ENCODE measurements at places on chromosomes 11 and 22.

DNA sequence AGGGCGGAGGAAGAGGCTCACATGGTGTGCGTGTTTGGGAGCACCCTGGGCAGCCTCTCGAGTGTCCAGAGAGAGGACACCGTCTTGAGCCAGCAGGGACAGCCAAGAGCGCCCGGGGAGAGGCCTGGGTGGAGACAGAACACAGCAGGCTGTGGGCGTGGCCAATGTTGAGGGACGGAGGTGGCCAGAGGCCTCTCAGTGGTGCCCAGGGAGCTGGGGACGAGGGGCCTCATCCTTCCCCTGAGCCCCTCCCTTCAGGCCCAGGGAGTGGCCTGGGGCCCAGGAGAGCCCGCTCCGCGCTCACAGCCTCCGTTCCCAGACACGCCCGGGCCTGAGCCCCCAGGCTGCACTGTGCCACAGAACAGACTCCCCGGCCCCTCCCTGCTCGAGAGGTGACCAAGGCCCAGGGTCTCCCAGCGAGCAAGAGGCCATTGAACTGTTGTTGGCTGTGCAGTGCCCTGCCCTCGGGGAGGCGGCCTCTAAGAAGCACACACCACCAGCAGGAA, 48.4 kb downstream of the CDKN1C start:
- DNase-seq: no peak

- no peak for DNase-seq
These were observed 21.4 kb upstream of the TUB start for GRCh38 chr11:8059571-8060011.

DNA sequence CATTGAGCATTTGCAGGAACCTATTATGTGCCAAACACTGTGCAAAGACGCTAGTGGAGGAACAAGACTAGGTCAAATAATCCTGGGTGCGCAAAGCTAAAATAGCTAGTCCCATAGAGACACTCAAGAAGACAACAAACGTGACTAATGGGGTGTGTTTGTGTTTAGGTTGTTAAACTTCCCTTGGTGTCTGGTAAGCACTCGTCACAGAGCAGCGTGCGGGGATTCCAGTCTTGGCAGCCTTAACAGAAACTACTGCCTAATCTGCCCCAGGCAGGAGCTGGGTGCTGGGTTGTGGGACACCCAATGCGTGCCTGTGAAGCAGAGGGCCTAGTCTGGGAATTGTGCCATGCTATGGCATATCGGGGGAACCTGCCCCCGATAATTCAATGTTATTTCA, 10.8 kb upstream of the CALCB start:
- DNase-seq: no peak

DNA sequence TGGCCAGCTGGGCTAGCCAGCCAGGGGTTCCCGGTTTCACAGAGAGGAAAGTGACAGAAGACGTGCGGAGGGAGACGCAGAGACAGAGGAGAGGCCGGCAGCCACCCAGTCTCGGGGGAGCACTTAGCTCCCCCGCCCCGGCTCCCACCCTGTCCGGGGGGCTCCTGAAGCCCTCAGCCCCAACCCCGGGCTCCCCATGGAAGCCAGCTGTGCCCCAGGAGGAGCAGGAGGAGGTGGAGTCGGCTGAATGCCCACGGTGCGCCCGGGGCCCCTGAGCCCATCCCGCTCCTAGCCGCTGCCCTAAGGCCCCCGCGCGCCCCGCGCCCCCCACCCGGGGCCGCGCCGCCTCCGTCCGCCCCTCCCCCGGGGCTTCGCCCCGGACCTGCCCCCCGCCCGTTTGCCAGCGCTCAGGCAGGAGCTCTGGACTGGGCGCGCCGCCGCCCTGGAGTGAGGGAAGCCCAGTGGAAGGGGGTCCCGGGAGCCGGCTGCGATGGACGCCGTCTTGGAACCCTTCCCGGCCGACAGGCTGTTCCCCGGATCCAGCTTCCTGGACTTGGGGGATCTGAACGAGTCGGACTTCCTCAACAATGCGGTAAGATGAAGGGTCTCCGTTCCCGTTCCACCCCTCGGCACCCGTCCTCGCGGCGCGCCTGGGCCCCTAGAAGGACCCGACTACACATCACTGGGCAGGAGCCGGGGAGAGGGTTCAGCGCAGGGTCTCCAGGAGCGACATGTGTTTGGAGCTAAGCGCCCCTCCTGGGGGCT, at the start of gene CREB3L1:
TSS of gene CREB3L1 (plus strand) at position 41 of the 765 bp plus-strand sequence. CDS start at position 491, 450 bp downstream.
- no peak for DNase-seq

DNA sequence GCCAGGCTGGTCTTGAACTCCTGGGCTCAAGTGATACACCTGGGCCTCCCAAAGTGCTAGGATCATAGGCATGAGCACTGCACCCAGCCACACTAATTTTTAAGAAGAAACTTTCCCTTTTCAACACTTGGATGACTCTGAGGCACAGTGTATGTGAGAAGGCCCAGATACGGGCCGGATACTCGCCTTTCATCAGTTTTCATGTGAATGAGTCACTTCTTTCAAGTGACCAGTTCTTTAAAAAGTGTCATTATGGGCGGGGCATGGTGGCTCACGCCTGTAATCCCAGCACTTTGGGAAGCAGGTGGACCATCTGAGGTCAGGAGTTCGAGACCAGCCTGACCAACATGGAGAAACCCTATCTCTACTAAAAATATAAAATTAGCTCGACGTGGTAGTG, 120.8 kb downstream of the CTTN start:
- DNase-seq: no peak

- no peak for DNase-seq
These were observed 48.2 kb downstream of the ALG9 start for GRCh38 chr11:111823131-111823530.

DNA sequence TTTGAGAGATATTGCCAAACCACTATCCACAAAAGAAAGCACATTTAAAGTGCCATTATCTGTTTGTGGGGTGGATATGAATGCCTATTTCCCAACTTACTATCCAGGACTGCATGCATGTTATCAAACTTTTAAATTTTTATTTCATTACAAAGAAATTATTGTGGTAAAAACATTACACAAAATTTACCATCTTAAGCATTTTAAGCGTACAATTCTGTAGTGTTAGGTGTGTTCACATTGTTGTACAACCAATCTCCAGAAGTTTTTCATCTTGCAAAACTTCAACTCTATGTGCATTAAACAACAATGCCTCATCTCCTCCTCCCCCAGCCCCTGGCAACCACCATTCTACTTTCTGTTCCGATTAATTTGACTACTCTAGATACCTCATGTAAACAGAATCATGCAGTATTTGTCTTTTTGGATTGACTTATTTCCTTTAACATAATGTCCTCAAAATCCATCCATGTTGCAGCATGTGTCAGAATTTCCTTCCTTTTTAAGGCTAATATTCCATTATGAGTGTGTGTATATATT, 17.6 kb upstream of the CD44 start:
- no peak for DNase-seq

DNA sequence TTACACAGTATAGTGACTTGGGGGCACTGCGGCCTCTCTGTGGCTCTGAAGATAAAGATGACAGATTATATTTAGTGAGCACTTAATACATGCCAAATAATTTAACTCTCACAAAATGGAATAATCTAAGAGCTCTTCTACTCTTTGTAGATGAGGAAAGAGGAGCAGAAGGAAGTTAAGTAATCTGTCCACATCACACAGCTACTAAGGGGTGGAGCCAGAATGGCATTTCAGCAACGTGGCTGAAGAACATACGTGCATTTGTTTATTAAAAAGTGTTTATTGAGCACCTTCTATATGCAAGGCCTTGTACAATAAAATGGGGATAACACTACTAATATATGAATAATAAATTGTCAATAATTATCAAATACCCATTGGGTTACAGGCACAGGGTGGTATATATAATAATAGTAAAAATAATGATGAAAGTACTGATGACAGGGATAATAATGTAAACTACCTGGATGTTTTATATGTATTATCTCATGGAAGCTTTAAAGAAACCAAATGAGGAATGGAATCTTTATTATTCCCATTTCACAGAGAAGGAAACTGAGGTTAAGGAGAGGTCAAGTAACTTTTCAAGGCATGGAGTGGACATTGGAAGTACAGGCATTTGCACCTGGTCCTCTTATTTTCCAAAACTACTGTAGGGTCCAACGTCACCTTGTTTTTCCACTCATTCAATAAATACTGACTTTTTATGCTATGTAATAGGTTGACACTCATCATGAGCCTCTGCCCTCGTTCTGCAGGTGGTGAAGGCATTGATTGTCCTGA, 38.0 kb upstream of the IL17RA start:
- no peak for DNase-seq

- no peak for DNase-seq
These were observed 23.8 kb downstream of the PHF21B start for GRCh38 chr22:44985906-44986527.

DNA sequence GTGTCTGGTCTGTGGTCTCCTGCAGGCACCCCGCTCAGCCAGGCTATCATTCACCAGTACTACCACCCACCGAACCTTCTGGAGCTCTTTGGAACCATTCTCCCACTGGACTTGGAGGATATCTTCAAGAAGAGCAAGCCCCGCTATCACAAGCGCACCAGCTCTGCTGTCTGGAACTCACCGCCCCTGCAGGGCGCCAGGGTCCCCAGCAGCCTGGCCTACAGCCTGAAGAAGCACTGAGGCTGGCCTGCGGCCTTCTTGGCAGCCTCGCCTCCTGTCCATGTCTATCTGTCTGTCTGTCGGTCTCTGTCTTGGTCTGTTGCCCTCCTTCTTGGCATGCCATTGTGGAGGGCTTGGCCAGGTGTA, 27.9 kb downstream of the INCENP start:
- no peak for DNase-seq

GRCh38 chr11:45045683-45046471, 95.2 kb upstream of the TP53I11 start:
- DNase-seq: no peak

- DNase-seq: no peak
These were observed 7.9 kb downstream of the INPPL1 start for GRCh38 chr11:72232260-72233055.

- no peak for DNase-seq
These were observed at the start of gene APOA1 for GRCh38 chr11:116837231-116838091. Gene APOA1, minus strand, starts transcription at chr11:116837622. Its CDS starts 235 bp downstream, at chr11:116837387.

DNA sequence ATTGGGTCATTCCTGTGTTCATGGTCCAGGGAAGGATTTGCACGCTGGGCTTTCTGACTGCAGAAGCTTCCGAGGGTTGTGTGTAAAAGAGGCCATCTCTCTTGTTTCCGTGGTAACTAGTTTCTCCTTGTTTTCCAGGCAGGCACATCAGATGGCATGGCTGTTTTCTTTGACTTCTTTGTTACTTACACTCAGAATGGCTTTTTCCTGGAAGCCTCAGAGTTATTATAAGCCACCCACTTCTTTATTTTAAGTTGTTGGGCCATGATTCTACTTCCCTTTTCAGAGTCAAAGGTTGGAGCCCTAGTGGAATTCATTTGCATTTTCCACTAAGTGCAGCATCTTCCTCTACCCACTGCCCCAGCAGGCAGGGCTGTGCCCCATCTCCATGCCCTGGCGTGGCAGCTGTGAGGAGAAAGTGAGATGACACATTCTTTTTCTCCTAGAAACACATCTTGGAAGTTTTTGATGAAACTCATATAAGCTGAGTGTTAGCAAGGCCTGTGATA, 94.9 kb downstream of the PRR5L start:
- no peak for DNase-seq

DNA sequence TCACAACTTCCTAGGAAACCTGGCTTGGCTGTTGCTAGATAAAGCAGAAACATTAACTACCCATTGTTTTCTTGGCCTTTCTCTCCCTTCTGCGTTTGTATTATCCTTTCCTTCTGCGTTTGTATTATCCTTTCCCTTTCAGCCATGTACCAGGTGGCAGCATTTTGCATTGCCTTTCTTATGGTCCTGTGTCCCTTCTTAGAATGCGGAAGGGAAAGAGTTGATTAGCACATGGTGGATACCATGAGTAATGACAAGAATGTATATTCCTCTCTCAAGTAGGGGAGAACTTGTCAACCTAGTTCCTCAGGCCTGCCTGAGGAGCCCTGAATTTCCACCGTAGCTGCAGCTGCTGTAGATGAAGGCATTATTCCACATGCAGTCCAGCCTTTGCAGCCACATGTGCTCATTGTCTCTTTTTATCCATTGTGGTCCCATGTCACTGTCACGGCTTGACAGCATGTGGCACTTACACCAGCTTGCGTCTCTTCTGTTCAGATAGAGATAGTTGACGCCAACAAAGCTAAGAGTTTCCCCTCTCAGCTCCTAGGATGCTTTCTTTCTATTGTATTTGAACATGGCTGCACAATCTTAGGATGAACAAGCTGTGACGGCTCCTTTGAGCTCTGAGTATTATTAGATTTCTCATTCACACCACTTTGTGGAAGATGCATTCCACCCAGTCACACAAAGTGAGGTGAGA, 44.8 kb downstream of the SLN start:
- no peak for DNase-seq

- DNase-seq: no peak
These were observed 25.0 kb downstream of the ARHGAP1 start for GRCh38 chr11:46675288-46675851.

DNA sequence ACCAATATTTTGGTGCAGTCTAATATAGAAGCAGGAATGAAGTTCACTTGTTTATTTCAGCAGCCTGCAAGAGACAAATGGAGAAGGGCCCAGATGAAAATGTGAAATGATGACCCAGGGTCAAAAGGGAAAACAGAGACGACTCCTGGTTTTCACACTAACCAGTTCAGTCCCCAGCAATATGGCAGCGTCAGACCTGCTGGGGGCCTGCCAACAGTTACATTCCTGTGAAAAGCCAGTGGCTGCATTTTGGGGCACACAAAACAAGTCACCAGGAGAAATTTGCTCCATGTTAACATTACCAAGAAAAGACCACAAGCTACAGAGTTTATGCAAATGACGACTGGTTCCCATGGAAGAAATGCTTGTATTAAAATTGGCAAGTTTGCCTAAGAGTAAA, 80.2 kb downstream of the CCDC34 start:
- no peak for DNase-seq

DNA sequence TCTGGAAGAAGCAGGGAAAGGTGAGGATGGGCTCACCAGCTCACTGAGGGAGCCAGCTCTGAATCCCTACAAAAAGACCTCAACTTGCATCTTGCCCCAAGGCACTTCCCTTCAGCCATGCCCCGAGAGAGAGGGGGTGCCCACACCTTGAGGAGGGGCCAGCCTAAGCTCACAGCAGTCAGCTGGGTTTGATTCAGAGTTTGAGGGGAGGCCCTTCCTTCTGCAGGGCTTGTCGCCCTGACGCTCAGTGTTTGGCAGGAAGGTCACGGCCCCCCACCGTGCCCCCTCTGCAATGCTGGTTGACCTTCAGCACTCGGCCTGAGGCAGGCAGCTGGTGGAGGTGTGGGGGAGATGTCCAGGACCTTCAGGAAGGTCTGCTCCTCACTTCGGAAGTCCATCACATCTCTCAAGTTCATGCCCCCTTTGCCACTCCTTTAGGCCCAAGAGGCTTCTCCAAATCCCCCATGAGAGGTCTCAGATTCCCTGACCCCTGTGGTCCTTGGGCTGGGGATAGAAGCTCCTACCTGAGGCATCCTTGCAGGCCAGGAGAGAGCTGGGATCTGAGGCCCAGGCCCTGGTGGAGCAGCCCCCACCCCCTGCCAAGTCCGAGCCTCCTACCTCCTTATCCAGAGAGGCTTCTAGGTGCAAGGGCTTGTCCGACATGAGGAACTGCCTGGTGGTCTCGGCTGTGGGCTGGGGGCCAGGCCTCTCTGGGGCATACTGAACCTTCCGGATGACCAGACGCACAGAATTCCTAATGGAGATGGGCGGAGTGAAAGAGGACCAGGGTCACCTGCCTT, 37.6 kb downstream of the TPBGL start:
- no peak for DNase-seq
